ENCODE measurements at places on chromosomes 2 and 18. TPM values are rescaled to one million over a fixed set of nuclear protein-coding genes. Genes with fewer than 3 reads are reported as not detected.

DNA sequence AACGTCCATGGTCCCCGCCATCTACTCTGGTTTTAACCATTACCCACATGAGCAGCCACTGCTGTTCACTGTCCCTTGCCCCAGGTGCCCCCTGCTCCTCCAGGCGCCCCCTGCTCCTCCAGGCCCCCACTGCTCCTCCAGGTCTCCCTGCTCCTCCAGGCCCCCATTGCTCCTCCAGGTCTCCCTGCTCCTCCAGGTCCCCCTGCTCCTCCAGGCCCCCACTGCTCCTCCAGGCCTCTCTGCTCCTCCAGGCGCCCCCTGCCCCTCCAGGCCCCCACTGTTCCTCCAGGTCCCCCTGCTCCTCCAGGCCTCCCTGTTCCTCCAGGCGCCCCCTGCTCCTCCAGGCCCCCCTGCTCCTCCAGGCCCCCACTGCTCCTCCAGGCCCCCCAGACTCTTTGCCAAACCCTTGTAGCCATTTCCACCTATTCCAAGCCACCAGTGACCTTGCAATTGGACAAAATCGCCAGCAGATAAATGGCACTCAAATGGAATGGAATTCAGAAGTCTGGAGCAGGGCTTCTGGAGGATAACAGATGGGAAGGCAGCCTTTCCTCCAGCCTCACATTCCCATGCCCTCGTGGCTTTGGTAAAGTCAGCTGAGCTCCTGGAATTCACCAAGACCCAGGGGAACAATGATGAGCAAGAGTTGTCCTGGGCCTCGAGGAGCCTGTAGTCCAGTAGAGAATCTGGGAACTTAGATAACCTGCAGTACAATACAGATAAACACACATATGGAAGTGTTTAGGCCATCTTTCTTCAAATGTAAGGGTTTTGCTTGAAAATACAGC lies 13.3 kb upstream of the RPL31 start:
- no peaks in the 10 kb centered on the region for H3K27me3 ChIP-seq
- peaks cover 61% of the 10 kb centered on the region for H3K36me3 ChIP-seq
- no peak overlapping the region for H3K4me3 ChIP-seq
- no peak for DNase-seq
- H3K4me1 ChIP-seq: no peaks in the 10 kb centered on the region
- peak overlapping the region; percentile 46 for H3K27ac ChIP-seq

GRCh38 chr2:175111200-175111657 lies 56.8 kb downstream of the ATF2 start:
- H3K36me3 ChIP-seq: peaks cover 29% of the 10 kb centered on the region
- no peak overlapping the region for H3K27ac ChIP-seq
- no peak for DNase-seq
- no peak overlapping the region for H3K4me3 ChIP-seq
- no peaks in the 10 kb centered on the region for H3K4me1 ChIP-seq

DNA sequence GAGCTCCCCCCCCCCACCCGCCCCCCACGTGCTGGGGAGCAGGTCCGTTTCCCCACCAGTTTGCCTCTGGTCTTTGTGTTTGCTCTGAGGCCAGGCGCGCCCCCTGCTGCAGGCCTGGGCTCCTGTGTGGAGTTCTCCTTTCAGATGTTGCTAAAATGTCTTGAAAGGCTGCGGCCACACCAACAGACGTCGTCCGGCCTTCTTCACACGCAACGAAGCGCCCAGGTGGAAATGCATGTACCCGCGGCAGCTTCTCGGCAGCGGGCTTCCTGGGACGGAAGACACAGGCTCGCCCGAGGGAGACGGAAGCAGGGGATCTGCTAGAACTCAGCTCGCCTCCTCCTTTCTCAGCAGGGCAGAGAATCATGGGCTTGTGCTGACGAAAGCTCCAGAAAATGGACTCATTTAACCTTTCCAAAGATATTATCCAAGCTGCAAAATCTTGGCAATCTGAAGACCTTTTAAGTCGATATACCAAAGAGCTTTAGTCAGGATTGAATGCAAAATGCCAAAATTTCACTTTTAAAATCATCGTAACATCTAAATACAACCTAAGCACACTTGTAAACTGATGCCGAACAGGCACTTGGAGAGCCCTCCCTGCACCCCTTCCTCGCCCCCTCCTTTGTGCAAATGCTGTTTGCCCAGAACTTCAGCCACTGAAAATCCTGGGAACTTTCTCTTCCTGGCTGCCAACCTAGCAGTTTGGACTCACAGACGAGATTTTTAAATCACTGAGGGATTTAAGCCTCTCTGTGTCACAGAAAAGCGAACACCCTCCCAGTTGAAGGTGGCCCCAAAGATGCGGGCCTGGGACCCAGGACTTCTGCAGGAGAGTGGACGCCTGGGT lies 125.5 kb upstream of the ZNF516 start:
- no peak overlapping the region for H3K27ac ChIP-seq
- H3K27me3 ChIP-seq: peaks cover 19% of the 10 kb centered on the region
- peaks cover 14% of the 10 kb centered on the region for H3K4me1 ChIP-seq
- peak; percentile 73 for DNase-seq
- no peaks in the 10 kb centered on the region for H3K36me3 ChIP-seq
- peak overlapping the region; percentile 50 for H3K4me3 ChIP-seq

- DNase-seq: no peak
- peaks cover under 1% of the 10 kb centered on the region for H3K4me1 ChIP-seq
- no peaks in the 10 kb centered on the region for H3K27me3 ChIP-seq
- no peak overlapping the region for H3K27ac ChIP-seq
- no peak overlapping the region for H3K4me3 ChIP-seq
- no peaks in the 10 kb centered on the region for H3K36me3 ChIP-seq
Observed at GRCh38 chr2:167689444-167689843, 558.0 kb downstream of the STK39 start.

DNA sequence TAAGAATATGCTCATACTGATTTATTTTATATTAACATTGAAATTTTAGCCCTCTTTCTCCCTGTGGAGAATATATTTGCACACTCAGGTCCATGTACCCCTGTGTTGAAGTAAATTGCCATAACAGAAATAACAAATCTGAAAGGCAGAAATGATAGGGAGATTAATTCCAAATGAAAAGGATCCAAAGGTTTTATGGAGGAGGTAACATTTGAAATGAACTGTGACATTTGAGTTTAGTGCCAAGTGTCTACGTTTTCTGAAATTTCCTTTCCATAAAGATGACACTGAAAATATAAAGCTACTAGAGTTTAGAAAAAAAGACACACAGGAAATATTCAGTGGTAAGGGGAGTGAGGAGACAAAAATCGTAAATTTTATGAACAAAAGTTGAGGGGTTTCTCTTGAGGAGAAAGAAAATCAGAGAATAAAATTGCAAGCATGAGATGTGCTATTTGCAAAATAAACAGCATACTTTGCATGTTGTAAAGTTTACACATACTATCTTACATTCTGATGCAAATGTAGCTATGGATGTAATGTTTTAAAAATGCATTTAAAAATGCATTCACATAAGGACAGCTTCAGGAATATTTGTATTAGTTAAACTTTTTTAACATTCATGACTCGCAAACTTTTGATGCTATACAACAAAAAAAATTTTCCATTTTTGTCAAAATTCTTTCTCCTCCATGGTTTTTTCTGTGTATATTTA lies 69.5 kb downstream of the BAZ2B start:
- no peaks in the 10 kb centered on the region for H3K4me1 ChIP-seq
- no peaks in the 10 kb centered on the region for H3K36me3 ChIP-seq
- DNase-seq: no peak
- H3K4me3 ChIP-seq: no peak overlapping the region
- no peaks in the 10 kb centered on the region for H3K27me3 ChIP-seq

DNA sequence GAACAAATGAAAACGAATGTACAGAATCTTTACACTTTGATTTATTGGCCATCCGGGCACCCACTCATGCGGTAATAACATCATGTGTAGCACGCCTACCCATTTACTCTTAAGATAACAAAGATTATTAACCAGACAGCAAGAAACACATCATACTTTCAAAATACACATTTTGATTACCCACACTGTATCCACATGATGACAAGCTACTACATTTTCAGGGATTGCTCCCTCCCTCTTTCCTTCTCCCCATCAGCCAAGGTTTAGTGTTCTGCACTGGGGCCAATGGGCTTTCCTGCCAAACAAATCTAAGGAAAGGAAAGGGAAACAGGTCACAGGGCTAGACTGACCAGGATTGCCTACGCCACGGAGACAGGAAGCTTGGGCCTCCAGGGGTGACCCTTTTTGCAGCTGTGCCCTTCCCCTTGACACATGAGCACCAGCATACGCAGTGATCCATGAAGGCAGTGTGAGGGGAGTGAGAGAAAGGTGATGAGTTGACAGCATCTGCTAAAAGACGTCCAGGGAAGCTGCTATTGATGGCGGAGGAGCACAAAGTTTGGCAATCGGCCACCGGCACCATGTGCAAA lies 76.5 kb downstream of the ZNF521 start:
- no peak for DNase-seq
- no peaks in the 10 kb centered on the region for H3K36me3 ChIP-seq
- H3K27ac ChIP-seq: no peak overlapping the region
- no peak overlapping the region for H3K4me3 ChIP-seq
- peaks cover 56% of the 10 kb centered on the region for H3K27me3 ChIP-seq

DNA sequence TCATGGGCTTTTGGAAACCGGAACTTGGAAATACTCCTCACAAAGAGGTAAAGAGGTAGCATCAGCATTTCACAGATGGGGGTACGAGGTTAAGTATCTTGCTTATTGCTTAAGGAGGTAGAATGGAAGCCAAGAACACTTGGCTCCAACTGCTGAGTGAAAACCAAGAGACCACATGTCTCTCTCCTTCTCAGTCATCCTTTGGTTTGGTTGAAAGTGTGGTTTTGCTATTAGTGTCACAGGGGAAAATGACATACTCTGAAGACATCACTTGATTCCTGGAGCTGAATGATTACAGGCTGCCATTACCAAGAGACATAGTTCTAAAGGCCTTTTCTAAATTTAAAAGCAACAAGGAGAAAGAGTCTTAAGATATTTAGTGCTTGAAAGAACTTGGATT lies 41.5 kb downstream of the ANTXR1 start:
- no peak overlapping the region for H3K27ac ChIP-seq
- H3K36me3 ChIP-seq: no peaks in the 10 kb centered on the region
- H3K4me3 ChIP-seq: no peak overlapping the region
- no peaks in the 10 kb centered on the region for H3K4me1 ChIP-seq
- H3K27me3 ChIP-seq: no peaks in the 10 kb centered on the region

- H3K4me1 ChIP-seq: peaks cover 9% of the 10 kb centered on the region
- no peak overlapping the region for H3K27ac ChIP-seq
- no peaks in the 10 kb centered on the region for H3K27me3 ChIP-seq
- no peaks in the 10 kb centered on the region for H3K36me3 ChIP-seq
- no peak overlapping the region for H3K4me3 ChIP-seq
Observed at GRCh38 chr2:30765191-30765590, 42.1 kb downstream of the CAPN13 start.

MBP gene
- 221 TPM for total RNA-seq
